ENCODE measurements at places on chromosomes 2 and 18.

- DNase-seq: no peak
These were observed 253.8 kb downstream of the AFF3 start for GRCh38 chr2:99888617-99889016.

GRCh38 chr2:20931346-20931745 lies 108.4 kb upstream of the LDAH start:
- DNase-seq: no peak

DNA sequence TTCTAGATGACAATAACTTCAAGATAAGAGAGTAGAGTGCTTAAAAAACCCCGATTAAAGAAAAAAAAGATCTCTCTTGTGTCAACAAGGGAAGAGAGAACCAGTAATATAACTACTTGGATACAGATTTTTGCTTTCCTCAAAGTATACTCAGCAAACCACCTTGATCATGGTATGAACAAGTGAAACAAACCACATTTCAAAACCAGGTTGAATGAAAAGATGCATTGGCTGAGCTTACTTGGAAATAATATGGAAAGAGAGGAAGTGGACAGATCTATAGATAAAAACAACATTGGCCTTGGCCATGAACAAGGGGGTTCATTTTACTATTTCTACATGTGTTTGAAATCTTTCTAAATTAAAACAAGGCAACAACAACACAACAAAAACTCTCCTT lies 50.1 kb downstream of the ATP8B1 start:
- no peak for DNase-seq

- DNase-seq: no peak
These were observed 63.9 kb upstream of the PHLPP1 start for GRCh38 chr18:62651276-62652056.

- DNase-seq: no peak
These were observed 176.1 kb upstream of the SPRED2 start for GRCh38 chr2:65608466-65608865.

- no peak for DNase-seq
These were observed 38.2 kb downstream of the FAM178B start for GRCh38 chr2:96947949-96948833.

- no peak for DNase-seq
These were observed 484.8 kb upstream of the NETO1 start for GRCh38 chr18:73352546-73352945.

DNA sequence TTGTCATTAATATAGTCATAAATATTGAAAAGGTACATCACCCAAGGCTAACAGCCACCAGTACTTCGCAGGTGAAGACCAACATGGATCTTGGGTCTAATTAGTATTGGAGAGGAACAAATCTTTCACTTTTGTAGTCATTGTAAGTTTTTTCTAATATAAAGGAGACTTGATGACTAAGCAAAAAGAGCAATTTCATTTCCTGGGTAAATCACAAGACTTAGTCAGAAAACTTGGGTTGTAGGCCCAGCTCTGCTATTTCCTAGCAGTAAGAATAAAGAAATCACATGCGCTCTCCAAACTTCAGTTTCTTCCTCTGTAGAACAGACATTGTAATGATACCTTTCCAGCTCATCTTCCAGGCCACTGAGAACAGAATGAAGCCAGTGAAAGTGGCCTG lies 40.9 kb downstream of the NRP2 start:
- no peak for DNase-seq

DNA sequence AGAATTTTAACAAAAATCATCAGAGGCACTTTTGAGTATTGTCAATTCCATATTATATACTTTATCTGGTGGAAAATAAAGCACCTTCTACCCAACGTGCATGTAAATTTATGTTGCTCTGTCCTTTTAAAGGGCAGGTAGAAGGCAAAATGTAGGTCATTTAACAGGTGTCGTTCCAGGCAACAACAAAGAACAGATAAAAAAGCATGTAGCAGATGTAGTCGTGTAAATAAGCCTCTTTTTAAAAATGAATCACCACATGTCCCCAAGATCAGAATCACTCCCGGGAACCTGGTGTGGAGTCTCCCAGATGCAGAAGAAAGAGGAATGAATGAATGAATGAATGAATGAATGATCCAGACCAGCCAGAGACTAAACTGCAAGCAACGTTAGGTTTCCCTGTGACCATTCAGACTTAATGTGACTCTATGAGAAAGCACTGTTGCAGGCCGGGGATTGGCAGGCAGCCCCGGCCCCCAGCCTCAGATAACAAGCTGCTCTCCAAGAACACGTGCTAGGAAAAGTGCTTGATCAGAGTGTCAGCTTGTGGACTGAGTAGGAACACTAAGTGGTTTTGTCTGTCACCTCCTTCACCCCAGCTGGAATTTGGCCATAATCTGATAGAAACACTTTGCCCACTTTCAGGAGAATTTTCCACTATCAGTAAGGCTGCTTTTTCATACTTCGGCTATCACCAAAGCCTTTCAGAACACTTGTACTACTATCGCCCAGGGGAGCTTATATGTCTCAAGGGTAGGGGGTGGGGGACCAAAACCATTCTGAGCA lies 100.6 kb downstream of the CDK15 start:
- no peak for DNase-seq
